IPS DF 6.9 (cell line): ENCODE measurements at places on chromosomes 7 and 10.

GRCh38 chr10:92149261-92149660 lies 141.6 kb downstream of the CPEB3 start:
- DNase-seq = no peak

DNA sequence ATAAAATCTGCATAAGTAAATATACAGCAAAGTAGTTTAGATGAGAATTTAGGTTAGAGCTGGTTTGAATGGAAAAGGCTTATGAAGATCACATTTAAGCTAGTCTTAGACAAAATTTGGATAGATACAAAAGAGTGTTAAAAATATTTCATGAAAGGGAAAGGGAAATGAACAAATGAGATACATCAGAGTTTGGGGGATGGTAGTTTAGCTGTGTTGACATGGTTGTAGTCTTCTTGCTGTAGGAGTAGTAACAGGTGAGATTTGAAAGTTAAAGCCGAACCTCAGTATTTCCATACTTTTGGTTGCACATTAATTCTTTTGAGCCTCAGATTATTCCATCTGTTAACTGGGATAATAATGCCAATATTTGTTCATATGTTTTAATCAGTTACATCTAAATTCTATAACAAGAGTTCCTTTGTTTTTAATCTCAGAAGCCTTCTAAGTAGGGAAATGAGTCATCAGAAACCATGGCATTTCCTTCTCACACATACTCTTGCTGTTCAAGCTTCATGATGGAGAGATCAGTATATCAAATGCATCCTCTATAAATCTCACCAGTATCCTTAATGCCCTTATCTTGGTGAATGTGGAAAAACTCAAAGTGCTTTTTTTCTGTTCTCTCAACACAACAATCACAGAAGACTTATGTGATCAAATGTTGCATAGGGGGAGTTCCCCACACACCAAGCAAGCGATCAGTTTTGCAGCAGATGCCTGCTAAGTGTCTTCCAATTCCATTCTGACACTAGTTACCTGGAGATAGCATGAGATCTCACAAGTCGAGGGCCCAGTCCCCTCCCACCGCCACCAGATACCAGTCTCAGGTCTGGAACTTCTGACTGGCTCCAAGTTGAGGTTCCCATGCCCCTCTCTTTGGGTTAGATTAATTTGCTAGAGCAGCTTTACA lies 84.7 kb downstream of the MAPK8 start:
- no peak for DNase-seq

DNA sequence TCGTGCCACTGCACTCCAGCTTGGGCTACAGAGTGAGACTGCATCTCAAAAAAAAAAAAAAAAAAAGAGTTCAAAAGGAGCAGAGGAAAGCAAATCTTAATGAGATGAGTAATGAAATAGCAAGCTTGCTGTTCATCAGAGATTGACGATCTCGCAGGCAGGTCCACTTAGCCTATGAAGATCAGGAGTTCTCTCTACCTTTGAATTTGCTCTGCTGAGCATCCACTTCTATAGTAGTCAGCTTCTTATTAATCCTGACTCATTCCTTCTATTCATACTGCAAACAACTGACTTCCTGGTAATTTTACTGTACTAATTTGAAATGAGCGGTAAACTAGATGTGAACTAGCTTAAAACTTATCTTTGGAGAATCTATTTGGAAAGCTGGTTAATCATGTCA lies 1014.6 kb downstream of the GATA3 start:
- DNase-seq = no peak

DNA sequence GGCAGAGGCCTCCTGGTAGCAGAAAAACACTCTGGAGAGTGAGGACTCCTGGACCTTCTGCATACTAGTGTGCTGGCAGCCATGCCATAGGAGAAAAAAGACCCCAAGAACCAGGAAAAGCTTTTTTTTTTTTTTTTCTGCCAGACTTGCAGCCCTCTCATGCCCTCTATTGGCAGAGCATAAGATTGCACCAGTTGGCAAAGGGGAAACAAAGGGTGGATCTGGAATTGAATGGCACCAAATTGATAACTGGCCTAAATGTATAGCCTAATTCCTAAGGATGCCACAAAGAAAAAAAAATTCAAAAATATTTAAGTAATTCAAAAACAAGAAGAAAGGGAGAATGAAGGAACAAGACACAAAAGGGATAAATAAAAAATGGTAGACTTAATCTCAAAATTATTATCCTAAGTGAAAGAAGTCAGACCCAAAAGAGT lies 112.5 kb upstream of the GHITM start:
- peak; percentile 7 for DNase-seq

DNA sequence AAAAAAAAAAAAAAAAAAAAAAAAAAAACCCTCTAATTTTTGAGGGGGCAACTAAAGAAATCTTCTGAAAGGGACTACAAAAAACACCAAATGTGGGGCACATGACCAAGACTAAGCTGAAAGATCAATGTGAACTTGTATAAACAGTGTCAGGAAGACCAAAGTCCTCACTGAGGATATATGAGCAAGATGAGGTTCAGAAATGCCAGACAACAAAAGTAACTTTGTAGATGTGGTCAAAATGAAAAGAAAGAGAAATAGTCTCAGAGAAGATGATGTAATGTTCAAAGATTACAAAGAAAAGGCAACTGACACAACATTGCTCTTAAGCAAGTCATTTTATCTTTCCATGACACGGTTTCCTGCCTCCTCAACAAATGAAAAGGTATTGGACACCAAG lies 48.7 kb upstream of the PTPRZ1 start:
- no peak for DNase-seq

DNA sequence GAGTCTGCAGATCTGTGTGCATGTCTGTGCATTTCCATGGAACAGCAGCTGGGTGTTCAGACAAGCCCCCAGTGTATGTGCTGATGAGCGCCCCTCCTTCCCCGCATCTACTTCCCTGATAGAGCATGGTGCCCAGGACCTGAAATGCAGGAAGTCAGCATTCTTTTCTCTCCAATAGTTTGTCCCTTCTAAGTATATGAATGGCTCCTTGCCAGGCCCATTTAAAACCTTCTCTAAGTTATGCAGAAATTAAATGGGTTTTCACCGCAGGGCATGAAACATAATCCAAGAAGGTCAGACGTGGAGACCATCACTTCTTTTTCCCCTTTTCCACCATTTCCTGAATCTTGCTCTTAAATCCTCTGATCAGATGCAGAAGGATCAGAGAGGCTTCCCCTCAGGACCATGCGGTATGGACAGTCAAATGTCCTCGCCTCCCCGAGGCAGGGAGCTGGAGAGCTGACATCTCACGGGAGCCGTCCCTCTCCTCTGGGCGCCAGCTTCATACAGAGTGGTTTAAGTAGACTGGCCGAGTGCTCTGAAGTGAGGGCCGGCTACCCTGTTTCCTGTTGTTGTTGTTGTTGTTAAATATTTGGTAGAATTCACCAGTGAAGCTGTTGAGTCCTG lies 155.3 kb downstream of the C10orf105 start:
- DNase-seq = no peak

DNA sequence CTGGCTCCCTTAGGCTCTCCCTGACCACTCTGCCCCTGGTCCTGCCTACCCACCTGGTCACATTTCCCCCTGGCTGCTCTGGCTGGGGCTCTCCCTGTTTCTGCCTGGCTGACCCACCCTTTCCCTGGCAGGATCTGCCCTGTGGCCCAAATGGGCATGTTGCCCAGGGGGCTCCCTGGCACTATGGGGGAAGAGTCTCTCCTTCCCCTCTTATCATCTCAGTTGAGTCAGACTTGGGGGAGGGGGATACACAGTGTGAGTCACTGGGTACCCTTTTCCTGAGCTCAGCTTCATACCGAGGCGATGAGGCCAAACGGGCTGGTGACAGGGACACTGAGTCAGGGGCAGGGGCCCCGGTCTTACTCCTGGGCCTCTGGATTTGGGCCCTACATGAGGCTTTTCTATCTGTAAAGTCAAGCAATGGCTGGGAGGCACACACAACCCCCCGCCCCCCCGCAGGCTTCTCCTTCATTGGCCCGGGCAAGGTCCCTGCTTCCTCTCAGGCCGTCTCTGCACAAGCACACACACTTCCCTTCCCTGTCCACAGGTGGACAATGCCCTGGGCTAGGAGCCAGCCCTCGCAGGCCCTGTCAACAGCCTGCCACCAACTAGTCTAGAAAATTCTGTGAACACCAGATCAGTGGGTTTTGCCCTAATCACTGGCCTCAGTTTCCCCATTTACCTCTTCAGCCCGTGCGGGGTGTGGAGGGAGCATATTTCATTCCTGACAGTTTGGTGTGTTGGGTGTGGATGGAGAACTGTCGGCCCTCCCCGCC lies 627 bp upstream of the FLNC start:
- DNase-seq = no peak

DNA sequence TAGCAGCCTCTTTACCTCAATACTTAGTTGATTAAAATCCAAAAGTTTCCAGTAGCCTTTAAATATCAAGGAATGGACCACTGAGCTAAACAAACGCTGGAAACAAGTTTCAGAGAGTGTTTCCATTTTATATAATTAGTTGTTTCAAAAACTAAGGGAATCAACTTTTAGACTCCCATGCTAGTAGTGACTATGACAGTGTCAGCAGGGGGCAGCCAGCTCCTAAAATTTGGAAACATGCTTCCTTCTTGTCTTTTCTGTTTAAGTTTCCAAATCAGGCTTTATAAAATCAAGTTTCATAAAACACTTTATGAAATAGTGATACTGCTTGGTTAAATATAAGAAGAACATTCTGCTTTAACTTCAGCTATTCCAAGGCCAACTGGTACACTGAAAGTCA lies 138.2 kb upstream of the TMEM229A start:
- DNase-seq = no peak

GRCh38 chr10:7123774-7124173 lies 287.1 kb downstream of the SFMBT2 start:
- DNase-seq = no peak

DNA sequence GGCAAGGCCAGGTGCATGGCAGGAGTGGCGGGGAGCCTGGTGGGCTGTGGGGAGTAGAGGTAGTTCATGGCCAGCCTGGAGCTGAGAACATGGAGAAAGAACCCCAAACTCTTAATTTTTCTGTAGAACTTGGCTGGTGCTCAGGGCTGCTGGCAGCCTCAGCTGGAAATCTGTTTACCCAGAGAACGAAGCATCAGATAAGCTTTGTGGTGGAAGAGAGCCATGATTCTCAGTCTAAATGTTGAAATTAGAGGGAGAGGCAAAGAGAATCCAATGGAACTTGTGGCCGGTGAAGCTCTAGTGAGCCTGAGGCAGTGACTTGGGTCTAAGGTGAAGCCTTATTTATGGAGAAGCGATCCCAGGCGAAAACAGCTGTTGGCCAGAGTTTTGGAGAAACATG lies 126.4 kb downstream of the CCDC3 start:
- no peak for DNase-seq

GRCh38 chr7:115097175-115097671 lies 175.3 kb downstream of the MDFIC start:
- DNase-seq = no peak

DNA sequence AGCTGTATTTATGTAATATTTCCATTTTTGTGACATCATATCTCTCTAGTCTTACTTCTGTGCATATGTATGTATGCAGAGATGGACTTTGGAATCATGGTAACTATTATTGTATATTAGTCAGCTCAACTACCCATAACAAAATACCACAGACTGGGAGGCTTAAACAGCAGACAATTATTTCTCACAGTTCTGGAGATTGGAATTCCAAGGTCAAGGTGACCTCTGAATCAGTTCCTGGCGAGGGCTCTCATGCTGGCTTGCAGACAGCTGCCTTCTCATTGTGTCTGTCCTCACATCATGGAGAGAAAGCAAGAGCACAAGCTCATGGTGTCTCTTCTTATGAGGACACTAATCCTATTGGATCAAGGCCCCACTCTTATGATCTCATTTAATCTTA lies 79.1 kb downstream of the RAMP3 start:
- no peak for DNase-seq

DNA sequence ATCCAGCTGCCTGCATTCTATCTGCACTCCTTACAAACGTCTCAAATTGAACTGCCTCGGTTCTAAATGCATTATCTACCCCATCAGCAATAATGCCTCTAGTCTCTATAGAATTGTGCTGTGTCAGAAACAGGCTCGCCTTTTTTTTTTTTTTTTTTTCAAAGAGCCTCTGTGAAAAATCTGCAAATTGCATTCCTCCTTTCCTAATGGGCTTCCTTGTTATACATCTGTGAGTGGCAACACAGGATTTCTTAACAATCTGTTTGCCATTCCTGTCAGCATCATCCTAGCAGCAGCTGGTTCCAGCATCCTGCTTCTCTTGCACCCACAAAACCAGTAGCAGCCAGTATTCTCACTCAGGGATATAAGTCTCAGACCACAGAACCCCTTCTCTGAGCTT lies 413.5 kb upstream of the SEMA3D start:
- DNase-seq = peak; percentile 4

DNA sequence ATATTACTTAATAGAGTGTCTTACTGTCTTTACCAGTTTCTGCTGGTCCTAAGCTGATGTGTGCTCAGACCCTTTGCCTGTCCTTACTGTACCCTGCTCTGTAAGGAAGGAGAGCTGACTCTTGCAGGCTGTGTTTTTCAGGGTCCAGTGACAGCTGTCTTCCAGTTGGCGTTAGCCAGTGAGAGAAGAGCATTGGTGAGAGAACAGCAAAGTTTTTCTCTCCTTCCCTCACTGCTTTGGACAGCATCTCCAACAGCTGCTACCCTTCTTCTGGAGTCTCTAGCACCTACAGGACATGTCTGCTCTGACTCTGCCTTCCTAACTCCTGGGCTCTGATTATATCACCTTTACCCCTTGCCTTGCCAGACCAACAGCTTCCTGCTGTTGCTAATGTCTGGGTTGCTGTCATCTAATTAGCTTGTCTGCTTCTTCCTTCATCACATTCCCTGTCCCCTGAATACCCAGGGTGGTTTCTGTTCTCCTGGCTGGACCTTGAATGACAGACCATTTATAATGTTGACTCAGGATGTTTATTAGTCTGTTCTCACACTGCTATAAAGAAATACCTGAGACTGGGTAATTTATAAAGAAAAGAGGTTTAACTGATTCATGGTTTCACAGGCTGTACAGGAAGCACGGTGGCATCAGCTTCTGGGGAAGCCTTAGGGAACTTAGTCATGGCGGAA lies 23.5 kb upstream of the PANK1 start:
- no peak for DNase-seq

DNA sequence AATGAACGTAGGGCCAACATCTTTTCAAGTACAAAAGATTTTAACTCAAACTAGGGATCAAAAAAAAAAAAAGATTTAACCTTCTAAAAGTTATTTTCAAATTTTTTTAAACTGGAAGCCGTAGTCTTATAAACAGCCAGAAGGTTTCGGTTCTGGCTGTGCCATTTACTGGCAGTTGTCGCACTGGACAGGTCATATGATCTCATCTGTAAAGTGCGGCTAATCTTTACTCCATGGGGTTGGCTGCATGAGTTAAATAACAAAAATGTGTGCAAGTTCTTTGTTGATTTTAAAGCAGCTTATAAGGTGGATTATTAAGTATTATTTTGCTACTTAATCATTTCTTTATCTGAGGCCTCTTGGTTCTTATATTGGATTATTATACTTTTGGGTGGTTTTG lies 36.6 kb downstream of the TRUB1 start:
- DNase-seq = no peak

DNA sequence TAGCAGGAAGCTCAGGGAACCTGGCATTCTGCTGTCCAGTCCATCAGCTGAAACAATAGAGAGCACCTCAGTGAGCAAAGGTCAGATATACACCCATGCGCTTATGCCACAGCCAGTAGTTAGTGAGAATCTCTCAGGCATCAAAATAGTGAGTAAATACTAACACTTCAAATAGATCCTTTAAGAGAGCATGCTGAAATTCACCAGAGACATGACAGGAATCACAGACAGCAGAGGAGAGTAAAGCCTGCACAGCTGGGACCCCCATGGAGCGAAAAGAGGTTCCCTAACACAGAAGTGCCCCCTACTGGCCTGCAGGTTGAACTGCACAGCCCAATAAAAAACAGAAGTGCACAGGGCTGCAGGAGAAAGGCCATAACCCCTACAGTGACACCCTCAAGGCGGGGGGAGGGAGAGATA lies 57.6 kb upstream of the ANTXRL start:
- no peak for DNase-seq

- DNase-seq = no peak
Measured at GRCh38 chr7:43460733-43461348, 122.1 kb upstream of the STK17A start.
